A549 treated with GW870086 at 1 μM for 4 hours (cell line): ENCODE measurements at places on chromosomes 6 and 20. TPM values are rescaled to one million over a fixed set of nuclear protein-coding genes. Genes with fewer than 3 reads are reported as not detected.

Gene IPCEF1
- total RNA-seq: 0.03 to 0.06 TPM (median 0.03 TPM) in 3 of 5 replicates, not detected in the others

Gene ADGRB3
- not detected in 5 replicates for total RNA-seq

Gene HAO1
- total RNA-seq: not detected in 5 replicates

Gene RUNX2
- total RNA-seq: 1.5 to 2.0 TPM (median 1.8 TPM) in 5 replicates

Gene XKR7
- total RNA-seq: 0.01 TPM in 1 of 5 replicates, not detected in the others

Gene SAMD5
- 0.46 to 0.71 TPM (median 0.50 TPM) in 5 replicates for total RNA-seq

Gene ALDH8A1
- total RNA-seq: 0.10 to 0.38 TPM (median 0.23 TPM) in 5 replicates

Gene MACROD2
- 0.34 to 0.93 TPM (median 0.45 TPM) in 5 replicates for total RNA-seq

Gene KIF25
- total RNA-seq: 0.05 to 0.22 TPM in 2 of 5 replicates, not detected in the others

Gene WFDC5
- not detected in 5 replicates for total RNA-seq
